ENCODE measurements at places on chromosomes 12 and 14. TPM values are rescaled to one million over a fixed set of nuclear protein-coding genes. Genes with fewer than 3 reads are reported as not detected.

GRCh38 chr12:62629413-62629812 is 162.8 kb downstream of the MON2 start:
- DNase-seq, result no peak

GRCh38 chr12:92505254-92506231 is 197.2 kb upstream of the PLEKHG7 start:
- peak; percentile 80 for DNase-seq

- DNase-seq, result no peak
These were observed 316.4 kb downstream of the NOVA1 start for GRCh38 chr14:26281280-26281998.

DNA sequence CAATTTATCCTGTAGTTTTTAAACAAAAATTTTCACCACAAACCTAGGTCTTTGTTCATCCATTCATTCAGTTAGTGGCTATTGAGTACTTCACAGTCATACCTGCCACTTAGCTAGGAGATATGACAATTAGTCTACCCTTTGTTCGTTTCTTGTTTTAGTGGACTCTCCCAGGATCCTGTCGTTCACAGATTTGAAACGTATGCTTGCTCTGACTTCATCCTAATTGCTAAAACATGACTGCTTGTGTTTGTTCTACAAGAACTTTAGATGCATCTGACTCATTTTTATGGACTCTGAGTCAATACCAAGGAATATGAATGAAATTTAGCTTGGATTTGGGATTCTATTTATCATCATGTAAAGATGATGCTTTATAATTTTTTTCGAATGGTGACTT is 69.5 kb downstream of the TBC1D30 start:
- no peak for DNase-seq

- DNase-seq, result no peak
These were observed 64.5 kb downstream of the FOXG1 start for GRCh38 chr14:28831126-28831525.

DNA sequence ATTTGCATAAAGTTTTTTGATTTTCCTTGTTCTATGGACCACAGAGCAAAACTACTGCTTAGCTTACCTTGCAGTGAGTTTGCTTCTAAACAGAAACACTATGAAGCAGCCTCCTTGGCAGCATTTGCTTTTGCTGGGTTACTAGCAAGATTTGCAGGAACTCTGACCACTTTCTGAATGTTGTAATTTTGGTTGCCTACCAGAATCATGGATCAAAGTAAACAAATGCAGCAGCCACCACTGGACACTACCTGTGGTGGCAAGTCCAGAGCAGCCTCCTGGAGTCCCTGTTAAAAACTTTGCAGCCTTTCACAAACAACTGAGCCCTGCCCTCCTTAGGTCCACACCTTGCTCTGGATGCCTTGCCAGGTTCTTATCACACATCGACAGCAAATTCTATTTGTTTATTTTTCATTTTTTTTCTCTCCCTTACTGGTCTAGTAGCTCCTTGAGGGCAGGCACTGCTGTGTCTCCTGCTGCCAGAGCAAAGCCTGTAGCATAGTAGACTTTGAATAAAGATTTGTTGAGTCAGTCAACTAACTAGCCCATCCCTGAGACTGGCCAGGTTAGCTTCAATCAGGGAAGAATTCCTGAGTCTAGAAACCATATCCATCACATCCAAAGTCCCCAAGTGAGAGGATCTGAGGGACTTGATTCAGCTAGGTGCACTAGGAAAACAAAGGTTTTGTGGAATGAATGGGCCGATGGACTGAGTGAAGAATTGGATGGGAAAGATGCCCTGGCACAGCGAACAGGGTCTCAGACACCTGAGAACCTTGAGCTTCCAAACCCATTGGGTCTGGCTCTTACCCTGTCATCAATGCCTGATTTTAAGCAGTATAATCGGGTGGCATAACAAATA is 5.7 kb downstream of the TTC6 start:
- no peak for DNase-seq

DNA sequence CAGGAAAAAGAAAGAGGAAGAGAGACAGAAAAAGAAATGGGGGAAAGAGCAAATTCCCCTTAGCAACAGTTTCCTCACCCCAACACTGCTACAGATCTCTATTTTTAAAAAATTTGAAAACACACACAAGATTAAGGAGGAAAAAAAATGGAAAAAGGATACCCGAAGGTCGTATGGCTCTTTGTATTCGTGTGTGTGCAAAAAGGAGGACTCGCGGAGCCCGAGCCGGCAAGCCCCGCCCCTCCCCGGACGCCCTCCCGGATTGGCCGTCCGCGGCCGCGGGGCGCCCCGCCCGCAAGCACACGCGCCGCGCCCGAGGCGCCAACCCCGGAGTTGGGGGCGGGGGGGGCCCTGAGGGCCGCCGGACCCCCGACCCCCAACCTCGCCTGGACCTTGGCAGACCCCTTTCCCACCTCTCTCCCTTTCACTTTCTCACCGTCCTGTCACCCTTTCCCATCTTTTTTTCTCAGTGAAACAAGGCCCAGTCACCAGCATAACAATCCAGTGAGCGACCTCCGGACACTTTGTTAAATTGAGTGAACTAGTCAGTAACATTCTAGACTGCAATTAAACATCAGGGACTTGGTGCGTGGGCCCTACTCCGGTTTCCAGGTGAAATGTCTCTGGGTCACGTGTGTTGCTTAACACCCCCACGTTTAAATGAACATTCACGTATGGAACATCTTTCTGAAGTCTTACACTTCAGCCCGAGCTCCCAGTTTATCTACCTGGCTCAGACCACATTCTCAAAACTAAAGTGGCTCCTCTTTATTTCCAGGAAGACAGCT is at the start of gene C14orf93:
C14orf93 (minus strand) TSS at position 205 of the 788 bp plus-strand sequence. CDS start 11,120 bp downstream, outside the sequence.
- DNase-seq, result peak; percentile 86

DNA sequence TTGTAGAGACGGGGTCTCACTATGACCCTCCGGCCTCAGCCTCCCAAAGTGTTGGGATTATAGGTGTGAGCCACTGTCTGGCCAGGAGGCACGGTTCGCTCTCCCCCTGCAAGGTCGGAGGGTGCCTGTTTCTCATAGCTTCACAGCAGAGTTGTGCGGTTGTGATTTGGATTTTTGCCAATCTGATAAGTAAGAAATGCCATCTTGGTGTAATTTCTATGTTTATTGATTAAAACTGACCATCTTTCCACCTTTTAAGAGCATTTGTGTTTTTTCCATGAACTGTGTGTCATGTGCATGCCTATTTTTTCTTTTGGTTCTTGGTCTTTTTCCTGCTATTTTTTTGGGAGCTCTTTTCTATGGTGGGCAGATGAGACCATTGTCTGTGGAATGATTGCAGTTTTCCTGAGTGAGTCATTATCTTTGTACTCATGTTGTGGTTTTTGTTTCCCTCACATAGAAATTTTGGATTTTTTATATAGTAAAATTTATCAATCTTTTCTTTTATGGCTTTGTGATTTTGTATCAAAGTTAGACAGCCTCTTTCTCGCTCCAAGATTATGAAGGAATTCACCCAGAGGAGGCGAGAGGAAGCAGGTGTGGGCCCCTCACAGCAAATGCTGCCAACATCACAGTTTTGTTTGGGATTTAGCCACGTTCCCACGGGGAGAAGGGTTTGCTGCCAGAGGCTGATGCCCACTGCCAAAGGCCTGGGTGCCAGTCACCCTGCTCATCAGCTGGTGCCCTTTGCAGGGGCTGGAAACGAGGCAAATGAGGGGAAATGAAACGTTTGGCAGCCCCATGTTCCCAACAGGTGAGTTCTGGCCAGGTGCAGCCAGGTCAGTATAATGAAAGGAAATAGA is 47.2 kb downstream of the RFX4 start:
- DNase-seq, result no peak

DNA sequence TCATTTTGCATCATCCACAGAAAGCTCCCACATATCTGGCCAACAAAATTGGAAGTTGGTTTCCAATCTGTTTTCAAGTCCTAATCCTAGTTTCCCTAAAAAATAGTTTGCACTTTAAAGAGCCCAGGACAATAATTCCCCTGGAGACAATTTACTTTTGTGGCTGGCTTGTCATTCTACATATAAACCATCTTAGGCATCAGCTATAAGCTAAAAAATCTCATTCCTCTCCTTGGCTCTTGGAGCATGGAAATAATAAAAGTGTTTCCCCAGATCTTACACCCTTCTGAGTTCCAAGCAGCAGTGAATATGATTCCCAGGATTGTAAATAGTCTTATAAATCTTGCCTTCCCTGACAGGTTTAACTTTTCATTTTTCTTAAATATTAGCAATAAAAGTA is 89.1 kb upstream of the NUDT4 start:
- no peak for DNase-seq

DNA sequence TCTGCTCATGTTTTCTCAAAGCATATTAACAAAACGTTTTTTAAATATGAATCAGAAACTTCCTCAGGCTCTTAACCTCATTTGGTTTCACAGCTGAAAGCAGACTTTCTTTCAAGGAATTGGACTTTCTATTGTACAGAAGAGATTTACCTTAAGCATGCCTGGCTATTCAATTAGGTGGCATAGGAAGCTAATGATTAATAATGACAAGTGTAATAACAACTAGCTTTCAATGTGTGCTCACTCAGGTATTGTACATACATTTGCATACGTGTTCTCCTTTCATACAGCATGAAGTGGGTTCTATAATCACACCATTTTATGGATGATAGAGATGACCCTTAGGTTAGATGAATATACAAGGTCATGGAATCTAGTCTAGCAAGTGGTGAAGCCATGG is 115.7 kb downstream of the ANO6 start:
- no peak for DNase-seq

GRCh38 chr14:21612324-21612723 is 22.4 kb downstream of the OR10G2 start:
- DNase-seq, result no peak

GRCh38 chr14:100076133-100076532 is 10.9 kb downstream of the EVL start:
- no peak for DNase-seq

- DNase-seq, result no peak
These were observed 15.7 kb upstream of the CIPC start for GRCh38 chr14:77082356-77082755.

GRCh38 chr12:57368349-57369095 is 62.3 kb downstream of the R3HDM2 start:
- no peak for DNase-seq

GRCh38 chr12:64034901-64035576 is 187.1 kb downstream of the KICS2 start:
- DNase-seq, result no peak

- no peak for DNase-seq
These were observed 163.4 kb downstream of the SAMD4A start for GRCh38 chr14:54730156-54730961.

- DNase-seq, result no peak
These were observed 64.1 kb upstream of the PPP4R3A start for GRCh38 chr14:91573894-91574837.

Gene KRT4
- 2.5 TPM for polyA plus RNA-seq

Gene SPTB
- 24.0 TPM for polyA plus RNA-seq

Gene SERPINA5
- 2.0 TPM for polyA plus RNA-seq

Gene WDHD1
- polyA plus RNA-seq, result 0.59 TPM

Gene ACAD10
- polyA plus RNA-seq, result 7.8 TPM

Gene CCDC60
- polyA plus RNA-seq, result not detected

Gene KICS2
- polyA plus RNA-seq, result 2.6 TPM

Gene PTCSC3
- polyA plus RNA-seq, result not detected

Gene HCFC2
- polyA plus RNA-seq, result 10.2 TPM

Gene CCDC85C
- 9.0 TPM for polyA plus RNA-seq

Gene TRAFD1
- 7.8 TPM for polyA plus RNA-seq

Data from heart right ventricle (tissue), 16 donors.